Stimulated activated CD4-positive, alpha-beta T cell treated with anti-CD3 and anti-CD28 coated beads, Interleukin-1b, Interleukin-23, amount 100 ng/mL, for 24 hours (primary cell): ENCODE measurements at places on chromosomes 1 and 21.

DNA sequence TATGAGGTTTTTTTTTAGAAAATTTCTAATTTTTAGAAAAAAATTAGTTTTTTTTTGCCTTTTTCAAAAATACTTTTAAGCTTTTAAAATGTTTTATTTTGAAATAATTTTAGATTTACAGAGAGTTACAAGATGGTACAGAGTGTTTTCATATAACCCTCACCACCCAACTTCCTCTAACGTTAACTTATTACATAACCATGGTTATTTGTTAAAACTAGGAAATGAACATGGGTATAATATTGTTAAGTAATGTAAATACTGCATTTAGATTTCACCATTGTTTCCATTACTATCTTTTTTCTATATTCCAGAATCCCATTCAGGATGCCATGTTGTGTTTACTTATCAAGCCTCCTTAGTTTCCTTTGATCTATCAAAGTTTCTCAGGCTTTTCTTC is 45.2 kb upstream of the ST6GALNAC3 start:
- no peak for DNase-seq

GRCh38 chr1:8342325-8342724 is 24.4 kb downstream of the SLC45A1 start:
- DNase-seq = no peak

DNA sequence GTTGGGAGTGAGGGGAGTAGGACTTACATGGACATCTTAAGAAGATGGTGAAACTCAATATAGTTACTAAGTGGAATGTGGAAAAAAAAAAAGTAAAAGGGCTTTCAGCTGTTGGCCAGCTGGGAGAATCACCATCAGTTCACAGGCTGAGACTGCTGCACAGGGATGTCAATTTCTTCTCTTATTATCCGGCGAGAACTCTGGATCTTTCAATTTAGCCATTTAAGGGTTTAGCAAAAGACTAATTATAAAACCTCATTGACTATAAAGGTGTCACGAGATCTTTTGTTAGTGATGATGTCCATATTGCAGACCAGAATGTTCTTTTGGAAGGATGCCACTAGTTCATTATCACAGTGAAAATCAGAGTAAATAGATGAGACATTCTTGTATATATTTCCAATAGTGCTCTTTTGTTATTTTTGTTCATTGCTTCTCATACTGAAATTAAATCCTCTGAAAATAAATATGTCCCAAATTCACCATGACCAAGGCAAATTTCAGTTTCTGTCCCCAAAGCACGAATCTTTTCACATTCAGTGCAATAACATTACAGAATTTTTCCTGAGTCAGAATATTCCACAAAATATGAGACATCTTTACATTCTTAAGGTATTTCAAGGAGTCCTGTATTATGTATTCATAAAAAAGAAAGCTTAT is 266.1 kb downstream of the DNM3 start:
- DNase-seq = no peak

GRCh38 chr1:179510038-179510437 is 65.7 kb downstream of the NPHS2 start:
- DNase-seq = no peak

GRCh38 chr1:9149837-9150581 is 21.1 kb upstream of the GPR157 start:
- no peak for DNase-seq

DNA sequence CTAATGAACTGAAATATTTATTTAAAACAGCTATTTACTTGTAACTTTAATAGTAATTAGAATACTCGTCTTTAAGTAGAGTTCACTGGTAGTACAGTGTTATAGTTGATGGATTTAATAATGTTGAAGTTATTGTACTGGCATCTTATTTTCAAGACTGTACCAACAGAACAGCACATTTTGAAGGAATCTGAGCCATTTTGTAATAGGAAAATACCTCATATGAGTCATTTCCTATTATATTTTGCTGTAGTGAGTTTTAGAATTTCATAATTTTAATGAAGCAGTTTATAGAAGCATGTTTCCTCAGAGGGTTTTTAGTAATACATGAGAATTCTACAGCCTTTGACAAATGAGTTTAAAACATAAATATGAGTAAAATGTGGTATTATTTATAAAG is 258.3 kb downstream of the OLFM3 start:
- no peak for DNase-seq

DNA sequence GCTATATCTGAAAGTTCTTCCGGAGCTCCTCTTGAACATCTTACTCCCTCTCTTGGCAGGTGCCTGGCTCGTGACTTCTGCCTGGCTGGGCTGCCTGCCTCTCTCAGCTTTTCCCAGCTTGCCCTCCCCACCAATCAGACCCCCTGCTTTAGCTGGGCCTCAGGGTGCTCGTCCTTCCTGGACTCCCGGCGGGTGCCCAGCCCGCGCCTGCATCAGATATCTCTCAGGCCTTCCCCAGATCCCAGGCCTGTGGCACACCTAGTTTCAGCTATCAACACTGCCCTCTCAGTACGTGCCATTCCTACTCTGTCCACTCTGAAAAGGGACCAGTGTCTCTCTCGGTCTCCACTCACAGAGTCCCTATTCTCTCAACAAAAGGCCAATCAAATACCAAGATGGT is 96.5 kb upstream of the CLDN14 start:
- DNase-seq = no peak

DNA sequence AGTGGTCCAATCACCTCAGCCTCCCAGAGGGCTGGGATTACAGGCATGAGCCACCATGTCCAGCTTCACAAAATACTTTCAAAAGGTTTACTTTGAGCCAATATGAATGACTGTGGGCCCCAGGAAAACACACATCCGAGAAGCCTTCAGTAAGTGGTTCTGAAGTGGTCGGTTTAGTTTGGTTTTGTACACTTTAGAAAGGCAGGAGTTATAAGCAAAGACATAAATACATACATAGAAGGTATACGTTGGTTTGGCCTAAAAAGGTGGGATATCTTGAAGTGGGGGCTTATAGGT is 3.2 kb upstream of the MIB2 start:
- DNase-seq = no peak

- no peak for DNase-seq
These were observed 27.8 kb upstream of the CD84 start for GRCh38 chr1:160607011-160607671.

DNA sequence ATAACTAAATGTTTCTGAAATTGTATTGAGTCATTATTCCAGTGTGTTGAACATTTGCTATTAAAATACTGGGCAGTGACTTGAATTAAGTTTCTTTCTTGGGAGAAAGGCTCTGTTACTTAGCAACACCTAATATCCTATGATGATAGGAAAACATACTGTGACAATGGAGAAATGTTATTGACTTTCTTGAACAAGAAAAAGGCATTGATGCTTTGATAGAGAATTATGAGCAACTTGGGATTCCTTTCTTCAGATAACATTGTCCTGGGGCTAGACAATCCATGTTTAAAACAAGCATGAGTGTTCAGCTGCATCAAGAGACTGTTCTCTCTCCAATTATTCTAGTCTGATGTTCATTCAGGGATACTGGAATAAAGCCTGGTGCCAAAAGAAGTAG is 215.9 kb upstream of the L1TD1 start:
- no peak for DNase-seq

DNA sequence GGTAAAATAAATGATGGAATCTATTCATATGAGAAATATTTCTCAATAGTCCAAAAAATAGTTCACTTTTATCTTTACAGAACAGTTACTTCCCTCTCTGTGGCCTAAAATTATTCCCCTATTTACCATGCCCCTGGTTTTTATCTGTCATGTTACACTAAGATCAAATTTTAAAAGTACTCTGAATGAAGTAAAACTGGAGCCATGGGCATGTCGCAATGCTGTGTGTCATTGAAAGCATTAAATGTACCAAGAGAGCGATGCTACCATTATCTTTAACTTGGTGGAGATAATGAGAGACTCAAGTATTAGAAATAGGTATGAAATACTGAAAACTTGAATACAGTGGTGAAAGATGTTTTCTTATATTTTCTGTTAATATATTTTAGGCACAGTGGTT is 146.2 kb downstream of the KCNT2 start:
- no peak for DNase-seq

DNA sequence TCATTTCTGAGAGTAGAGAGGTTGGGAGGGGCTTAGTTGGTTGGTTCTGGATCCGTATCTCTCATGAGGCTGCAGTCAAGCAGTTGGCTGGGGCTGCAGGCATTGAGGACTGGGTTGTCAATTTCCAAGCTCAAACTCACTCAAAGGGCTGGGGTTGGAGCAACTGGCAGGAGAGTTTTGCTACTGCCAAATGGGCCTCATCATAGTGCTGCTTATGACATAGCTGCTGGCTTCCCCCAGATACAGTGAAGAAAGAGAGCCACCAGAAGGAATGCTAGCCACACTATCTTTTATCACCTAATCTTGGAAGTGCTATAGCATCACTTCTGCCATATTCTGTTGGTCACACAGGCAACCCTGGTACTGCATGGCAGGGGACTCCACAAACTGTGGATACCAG is 363.5 kb upstream of the USP24 start:
- DNase-seq = no peak
